ENCODE measurements at places on chromosomes 5 and 9.

DNA sequence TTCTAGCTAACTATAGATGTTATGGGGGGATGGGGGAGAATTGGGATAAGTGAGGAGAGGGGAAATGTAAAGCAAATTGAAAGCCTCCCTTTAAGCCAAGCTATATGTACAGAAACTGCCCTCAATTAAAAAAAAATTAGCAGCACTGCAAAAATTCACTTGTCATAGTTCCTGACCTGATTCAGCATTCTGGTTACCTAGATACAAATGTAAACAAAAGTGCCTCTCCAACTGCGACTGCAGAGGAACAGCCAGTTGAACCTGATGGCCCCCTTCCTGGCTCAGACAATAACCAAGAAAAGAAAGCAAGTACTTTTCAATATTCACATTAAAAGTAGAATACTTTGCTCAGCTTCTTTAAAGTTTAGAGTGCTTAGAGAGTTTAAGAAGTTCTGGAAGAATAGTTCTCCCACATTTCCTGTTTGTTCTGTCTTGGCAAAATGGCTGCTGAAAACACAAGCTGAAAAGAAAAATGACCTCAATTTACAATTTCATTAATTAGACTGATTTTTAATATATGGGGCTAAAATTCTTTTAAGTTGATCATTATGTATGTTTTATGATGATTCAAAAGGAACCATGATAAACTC, 1.5 kb downstream of the FAM81B start:
- DNase-seq = no peak

GRCh38 chr5:133751421-133751820, 139.1 kb upstream of the FSTL4 start:
- no peak for DNase-seq

- no peak for DNase-seq
Observed at GRCh38 chr5:160679567-160680309, 172.3 kb downstream of the ATP10B start.

DNA sequence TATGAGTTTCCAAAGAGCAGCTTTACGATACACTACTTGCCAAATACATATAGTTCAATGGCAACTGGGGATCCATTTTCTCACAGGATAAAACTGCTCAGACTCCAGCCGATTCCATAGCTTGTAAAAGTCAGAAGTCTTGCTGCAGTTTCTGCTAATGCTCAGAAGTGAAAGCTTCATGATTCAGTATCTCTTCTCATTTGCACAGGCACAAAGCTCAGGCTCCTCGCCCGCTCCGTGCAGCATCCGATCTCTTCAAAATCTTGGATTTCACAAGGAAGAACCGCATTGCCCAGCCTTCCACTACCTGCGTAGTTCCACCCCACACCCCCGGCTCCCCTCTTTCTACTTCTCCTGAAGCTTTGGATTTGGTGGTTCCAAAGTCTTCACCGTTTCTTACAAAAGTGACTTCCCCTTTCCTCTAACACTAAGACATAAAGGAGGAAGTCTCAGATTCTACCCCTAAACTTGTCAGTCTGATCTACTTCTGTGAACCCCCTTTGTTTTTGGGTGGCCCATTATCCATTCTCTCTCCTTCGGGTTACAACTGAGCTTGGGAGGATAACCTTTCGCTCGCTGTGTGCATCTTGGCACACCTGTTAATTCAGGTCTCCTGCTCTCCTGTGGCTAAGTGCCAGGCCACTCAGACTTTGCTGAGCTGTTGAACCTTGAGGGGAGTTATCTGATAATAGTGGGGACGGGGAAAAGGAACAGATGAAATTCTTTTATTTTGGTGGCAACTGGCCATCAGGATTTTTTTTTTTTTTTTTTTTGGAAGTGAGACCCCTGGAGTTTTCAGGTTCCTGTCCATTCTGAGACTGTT, 194.1 kb downstream of the GNA14 start:
- no peak for DNase-seq

DNA sequence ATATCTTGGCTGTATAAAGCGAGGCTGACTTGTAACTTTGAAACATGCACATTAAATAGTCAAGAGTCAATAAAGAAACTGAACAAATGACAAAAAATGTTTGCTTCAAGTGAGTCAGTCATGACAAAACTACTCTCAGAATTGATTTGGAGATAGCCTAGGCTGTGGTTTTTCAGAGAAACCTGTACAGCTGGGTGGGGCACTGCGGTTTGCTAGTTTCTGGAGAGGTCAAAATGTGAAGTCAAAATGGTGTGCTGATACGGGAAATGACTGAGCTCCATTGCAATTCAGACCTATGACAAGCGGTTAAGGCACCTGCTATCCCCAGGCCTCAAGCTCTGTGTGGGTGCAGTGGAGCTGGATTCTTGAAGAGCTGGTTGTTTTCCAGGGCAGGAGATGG, 10.3 kb upstream of the CD180 start:
- DNase-seq = peak; percentile 37

- peak; percentile 25 for DNase-seq
Observed at GRCh38 chr9:114484854-114485443, 20.3 kb downstream of the WHRN start.

GRCh38 chr5:4206127-4206526, 610.5 kb downstream of the IRX1 start:
- no peak for DNase-seq

- DNase-seq = no peak
Observed at GRCh38 chr5:6733411-6734242, 20.4 kb downstream of the TENT4A start.

GRCh38 chr9:32550150-32550561, 2.0 kb upstream of the SMIM27 start:
- no peak for DNase-seq

Measured in activated CD8-positive, alpha-beta memory T cell treated with anti-CD3 and anti-CD28 coated beads for 4 hours (primary cell).